ENCODE measurements at places on chromosomes 16 and 17.

DNA sequence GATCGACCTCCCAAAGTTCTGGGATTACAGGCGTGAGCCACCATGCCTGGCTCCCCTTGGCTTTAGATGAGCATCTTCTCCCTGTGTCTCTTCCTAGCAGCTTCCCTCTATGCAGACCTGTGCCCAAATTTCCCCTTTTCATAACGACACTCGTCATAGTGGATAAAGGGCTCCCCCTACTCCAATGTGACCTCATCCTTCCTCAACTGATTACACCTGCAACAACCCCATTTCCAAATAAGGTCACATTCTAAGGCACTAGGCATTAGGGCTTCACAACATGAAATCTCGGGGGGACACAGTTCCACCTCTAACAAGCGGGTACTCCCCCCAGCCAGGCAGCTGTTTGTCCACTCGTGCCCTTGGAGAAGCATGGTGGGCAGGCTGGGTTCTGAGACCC, 10.3 kb downstream of the KIF19 start:
- no peak for DNase-seq

DNA sequence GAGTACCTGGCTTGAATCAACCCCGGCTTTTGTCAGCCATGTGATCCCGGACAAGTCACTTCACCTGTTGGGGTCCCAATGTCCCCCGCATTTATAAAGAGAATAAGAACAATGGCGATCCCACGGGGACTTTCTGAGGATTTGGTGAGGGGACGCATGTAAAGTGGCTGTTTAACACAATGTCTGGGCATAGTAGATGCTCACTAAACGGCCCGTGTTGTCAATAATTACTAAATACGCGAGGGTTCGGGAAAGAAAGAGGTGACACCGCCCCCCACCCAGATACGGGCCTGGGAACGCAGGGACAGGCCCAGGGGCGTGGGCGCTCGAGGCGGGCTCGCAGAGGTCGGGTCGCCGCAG, 1.8 kb downstream of the SYNGR3 start:
- DNase-seq: no peak

GRCh38 chr17:27654654-27655524, 23.9 kb downstream of the LGALS9 start:
- peak; percentile 96 for DNase-seq

DNA sequence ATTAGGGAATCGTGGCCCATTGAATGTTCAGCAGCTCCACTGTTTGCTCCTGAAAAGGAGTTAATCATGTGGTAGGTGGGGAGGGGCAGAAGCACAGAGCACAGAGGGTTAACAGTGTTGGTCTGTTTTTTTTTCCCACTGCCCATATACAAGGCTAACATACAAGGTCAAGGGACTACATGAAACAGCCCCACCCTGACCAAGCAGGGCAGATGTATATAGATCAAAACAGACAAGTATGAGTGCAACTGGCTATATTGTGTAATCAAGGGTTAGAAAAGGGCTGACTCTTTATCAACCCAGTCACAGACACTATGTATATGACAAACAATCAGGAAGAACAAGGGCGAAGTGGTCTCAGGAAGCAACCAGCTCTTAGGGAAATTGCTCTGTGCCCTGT, 186.6 kb upstream of the CDH11 start:
- no peak for DNase-seq

DNA sequence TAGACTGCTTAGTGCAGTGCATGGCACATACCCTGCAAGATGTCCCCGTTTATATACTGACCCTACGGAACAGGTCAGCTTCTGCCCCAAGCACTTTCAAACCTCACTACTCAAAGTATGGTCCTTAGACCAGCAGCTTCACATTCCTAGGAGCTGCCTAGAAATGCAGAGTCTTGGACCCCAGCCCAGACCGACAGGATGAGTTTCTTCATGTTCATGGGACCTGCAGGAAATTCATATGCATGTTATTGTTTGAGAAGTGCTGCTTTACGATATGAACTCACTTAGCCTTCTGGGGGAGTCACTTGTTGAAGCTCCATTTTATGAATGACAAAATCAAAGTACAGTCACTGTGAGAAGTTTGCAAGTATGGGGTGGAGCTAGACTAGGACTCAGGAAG, 82.6 kb downstream of the DYNLRB2 start:
- no peak for DNase-seq

DNA sequence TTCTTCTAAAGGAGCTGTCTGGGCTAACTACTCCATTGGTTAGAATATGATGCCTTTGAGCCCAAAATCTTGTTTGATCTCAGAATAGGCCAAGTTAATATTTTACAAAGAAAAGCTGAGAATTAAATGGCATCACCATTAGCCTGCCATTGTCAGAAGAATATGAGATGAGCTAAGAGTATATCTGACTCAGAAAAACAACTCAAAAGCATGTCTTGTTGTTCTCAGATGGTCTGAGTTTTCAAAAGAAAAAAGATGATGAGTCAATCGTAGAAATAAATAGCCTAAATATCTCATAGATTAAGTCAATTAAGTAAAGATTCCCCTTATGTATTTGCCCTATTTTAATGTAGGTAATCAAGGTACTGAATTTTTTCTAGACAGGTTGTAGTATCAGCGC, 197.1 kb upstream of the TBX2 start:
- no peak for DNase-seq

DNA sequence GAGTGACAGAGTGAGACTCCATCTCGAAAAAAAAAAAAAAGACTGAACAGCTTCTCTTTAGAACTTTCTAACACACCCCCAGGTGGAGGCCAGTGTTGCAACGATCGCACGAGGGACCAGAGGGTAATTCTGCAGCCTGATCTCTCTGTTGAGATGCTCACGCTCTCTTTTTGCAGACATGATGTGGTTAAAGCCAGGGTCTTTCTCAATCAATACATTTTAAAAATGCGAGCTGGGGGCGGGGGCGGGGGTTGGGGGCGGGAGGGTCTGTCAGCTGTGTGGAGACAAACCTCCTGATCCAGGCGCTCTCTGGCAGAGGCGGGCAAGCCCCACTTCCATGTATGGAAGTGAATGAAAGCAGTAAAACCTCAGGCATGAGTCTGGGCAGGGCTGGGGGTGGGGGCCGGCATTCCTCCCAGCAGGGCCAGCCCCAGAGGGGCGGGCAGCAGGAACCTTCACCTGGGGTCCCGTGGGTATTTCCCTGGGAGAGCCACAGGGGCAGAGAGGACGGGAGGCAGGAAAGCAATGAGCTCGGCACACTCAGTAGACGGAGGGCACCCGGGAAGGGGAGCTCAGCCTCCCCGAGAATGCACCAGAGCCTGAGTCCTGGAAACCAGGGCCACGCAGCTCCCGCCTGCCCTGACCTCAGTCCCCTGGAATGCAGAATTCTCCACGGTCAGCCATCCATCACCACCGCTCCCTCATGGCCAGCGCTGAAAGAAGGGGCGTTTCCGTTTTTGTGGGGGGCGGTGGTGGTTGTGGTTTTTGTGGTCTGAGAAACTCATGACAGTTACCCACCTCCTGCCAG, 28.0 kb downstream of the NXN start:
- DNase-seq: peak; percentile 94

DNA sequence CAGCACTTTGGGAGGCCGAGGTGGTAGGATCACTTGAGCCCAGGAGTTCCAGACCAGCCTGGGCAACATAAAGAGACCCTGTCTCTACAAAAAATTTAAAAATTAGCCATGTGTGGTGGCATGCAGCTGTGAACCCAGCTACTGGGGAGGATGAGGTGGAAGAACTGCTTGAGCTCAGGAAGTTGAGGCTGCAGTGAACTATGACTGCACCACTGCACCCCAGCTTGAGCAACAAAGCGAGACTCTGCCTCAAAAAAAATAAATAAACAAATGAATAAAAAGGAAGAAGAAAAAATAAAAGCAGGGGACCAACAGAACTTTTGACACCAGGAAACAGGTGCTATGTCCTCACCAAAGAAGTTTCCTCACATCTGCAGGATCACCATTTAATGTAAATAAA, 14.2 kb downstream of the TERF2 start:
- DNase-seq: no peak
